ENCODE measurements at places on chromosomes 16 and 17.

- peak; percentile 73 for DNase-seq
Measured at GRCh38 chr16:49281843-49282642, 405 bp upstream of the CBLN1 start.

GRCh38 chr17:49696233-49696761 lies 11.5 kb downstream of the SLC35B1 start:
- DNase-seq = peak; percentile 70

DNA sequence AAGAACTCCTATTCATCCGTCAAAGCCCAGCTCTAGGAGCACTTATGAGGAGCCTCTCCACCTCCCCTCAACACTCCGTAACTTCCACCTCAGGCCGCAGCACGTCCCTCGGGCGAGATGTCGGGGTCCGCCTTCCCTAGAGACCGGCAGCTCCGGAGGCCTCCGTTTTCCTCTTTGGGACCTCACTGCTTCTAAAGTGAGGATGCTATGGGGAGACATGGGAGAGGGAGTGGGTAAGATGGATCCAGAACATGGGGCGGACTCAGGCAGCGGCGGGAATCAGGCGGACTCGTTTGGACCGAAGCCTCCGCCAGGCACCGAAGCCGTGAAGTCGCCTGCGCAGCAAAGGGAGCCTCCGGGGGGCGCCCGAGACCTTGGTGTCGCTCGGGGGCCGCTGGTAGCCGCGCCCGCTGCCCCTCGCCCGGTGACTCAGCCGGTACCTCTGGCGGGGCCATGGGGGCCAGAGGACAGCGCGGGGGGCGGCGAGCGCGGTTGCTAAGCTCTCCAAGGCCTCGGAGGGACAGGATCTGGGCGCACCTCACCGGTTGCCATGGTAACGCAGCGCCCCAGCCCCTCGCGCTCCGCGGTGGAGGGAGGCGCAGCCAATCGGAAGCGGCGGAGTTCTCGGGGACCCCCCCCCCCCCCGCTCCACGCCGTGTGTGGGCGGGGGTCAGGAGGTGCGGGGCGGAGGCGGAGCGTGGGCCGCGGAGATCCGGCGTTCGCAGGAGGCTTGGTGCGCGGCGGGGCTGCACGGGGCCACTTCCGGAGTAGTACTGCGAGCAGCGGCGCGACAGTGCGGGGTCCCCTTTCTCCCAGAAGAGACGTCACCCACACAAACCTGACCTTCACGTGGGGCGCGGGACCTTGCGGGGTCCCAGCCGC lies 1.3 kb upstream of the HIC1 start:
- peak; percentile 62 for DNase-seq

- DNase-seq = no peak
Measured at GRCh38 chr17:51725185-51725584, 433.3 kb downstream of the CA10 start.

DNA sequence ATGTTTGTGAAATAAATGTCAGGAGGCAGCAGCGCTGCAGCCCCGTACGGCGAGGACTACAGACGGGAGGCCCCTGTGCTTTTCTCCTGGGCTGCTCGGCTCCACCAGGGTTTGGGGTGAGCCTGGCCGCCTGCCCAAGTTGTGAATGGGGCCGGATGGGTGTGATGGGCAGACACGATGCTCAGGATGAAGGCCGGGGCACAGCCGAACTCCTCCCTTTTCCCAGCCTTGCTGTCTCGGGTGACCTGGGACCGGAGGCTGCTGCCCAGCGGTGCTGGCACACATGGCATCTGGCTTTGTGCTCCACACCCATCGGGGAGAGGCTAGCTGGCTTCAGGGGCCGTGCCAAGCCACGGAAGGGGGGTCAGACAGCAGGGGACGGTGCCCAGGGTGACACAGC lies 34.2 kb upstream of the ZFPM1 start:
- DNase-seq = no peak
